GM13977 (cell line): ENCODE measurements at places on chromosomes 13 and 19.

GRCh38 chr19:32302778-32303177 lies 42.6 kb upstream of the ZNF507 start:
- no peak for DNase-seq

GRCh38 chr19:7533281-7533885 lies 2.1 kb upstream of the PNPLA6 start:
- DNase-seq, result no peak

GRCh38 chr13:97810152-97810551 lies 143.3 kb upstream of the IPO5 start:
- DNase-seq, result no peak

DNA sequence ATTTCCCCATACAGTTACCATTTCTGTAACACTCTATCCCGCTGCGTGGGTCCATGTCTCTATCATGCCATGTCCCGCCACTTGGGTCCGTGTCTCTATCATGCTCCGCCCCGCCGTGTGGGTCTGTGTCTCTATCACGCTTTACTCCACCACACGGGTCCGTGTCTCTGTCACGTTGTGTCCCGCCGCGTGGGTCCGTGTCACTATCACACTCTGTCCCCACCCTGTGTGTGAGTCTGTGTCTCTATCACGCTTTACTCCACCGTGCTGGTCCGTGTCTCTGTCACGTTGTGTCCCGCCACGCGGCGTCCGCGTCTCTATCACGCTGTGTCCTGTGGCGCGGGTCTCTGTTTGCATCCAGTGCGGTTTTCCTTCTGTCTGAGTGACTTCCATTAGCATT lies 11.6 kb downstream of the ADPRHL1 start:
- DNase-seq, result no peak

- DNase-seq, result peak; percentile 65
Measured at GRCh38 chr13:100673713-100674571, 653 bp downstream of the TMTC4 start.

- DNase-seq, result no peak
Measured at GRCh38 chr13:59979589-59979988, 184.1 kb downstream of the DIAPH3 start.

GRCh38 chr19:42313096-42313839 lies at the start of gene TMEM145:
Gene TMEM145 (plus strand): TSS chr19:42313309. CDS start chr19:42313377, 68 bp downstream.
- peak; percentile 78 for DNase-seq

DNA sequence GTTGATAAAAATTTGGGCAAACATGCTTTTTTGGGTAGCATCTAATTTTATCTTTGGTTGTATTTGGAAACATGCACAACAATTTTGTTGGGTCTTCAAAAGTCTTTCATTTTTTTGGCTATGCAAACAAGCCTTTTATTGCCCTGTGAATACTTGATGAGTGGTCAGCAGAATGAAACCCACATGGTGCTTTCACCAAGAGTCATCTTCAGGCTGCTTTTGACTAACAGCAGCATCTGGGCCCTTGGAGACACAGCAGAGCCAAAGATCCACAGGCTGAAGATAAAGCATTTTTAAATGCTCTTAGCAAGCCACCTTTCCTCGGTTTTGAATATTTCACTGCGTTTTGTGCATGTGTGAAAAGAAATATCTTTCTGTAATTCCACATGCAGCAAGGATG lies 154.9 kb downstream of the FGF9 start:
- DNase-seq, result no peak

DNA sequence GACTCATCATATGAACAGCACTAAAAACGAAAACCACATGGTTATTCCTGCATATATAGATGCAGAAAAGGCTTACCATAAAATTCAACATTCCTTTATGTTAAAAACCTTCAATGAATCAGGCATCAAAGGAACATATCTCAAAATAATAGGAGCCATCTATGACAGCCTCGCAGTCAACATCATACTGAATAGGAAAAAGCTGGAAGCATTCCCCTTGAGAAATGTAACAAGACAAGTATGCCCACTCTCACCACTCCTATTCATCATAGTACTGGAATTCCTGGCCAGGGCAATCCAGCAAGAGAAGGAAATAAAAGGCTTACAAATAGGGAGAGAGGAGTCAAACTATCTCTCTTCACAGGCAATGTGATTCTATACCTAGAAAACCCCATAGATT lies 179.6 kb upstream of the HTR2A start:
- DNase-seq, result no peak

- DNase-seq, result no peak
Measured at GRCh38 chr13:31159306-31159705, 2.4 kb downstream of the HSPH1 start.

GRCh38 chr19:3269916-3270671 lies 45.6 kb downstream of the CELF5 start:
- DNase-seq, result no peak

DNA sequence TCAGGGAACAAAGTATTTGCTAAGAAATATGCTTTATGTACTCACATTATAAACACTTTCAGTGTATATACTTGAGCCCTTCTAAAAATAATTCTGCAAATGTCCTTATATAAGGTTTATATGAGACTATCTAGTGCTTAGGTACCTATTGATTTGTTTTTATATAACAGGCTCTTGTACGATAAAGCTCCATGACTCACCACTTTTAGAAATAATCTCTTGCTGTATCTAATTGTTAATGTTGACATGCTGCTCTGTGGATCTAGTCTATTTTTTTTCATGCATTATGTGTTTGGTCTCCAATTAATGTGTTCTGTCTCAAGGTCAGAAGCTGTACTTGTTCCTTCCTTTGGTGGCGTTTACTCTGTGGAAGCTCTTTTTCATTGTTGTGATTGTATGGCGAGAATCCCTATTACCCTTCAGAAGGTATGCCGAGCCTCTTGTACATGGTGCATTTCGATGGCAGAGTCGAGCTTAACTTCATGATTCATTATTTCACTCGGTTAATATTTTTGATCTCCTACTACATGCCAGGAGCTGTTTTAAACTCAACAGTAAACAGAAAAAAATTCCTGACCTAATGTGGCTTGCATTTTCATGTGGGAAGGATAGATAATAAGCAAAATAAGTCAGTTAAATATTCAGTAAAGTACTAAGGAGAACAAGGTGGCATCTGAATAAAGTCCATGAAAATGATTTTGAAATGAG lies 361.6 kb downstream of the COG6 start:
- DNase-seq, result no peak

GRCh38 chr13:96381681-96382080 lies 291.8 kb downstream of the HS6ST3 start:
- no peak for DNase-seq

DNA sequence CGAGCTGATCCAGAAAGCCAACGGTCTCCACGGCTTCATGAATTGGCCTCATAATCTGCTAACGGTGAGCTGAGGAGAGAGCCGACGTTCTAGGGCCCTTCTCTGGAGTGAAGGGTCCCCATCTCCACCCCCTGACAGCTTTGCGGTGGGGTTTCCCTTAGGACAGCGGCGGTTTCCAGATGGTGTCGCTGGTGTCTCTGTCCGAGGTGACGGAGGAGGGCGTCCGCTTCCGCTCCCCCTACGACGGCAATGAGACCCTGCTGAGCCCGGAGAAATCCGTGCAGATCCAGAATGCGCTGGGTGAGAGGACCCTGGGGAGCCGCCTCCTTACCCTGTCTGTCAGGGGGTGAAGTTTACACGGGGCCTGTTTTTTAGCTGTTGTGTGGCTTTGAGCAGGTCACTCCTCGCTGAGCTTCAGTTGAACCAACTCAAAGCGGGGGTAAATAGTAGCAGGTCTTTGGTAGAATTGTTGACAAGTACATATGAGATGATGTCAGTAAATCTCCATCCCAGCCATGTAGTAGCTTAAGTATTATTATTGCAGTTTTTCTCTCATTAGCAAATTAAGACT lies 801 bp downstream of the QTRT1 start:
- DNase-seq, result peak; percentile 70

DNA sequence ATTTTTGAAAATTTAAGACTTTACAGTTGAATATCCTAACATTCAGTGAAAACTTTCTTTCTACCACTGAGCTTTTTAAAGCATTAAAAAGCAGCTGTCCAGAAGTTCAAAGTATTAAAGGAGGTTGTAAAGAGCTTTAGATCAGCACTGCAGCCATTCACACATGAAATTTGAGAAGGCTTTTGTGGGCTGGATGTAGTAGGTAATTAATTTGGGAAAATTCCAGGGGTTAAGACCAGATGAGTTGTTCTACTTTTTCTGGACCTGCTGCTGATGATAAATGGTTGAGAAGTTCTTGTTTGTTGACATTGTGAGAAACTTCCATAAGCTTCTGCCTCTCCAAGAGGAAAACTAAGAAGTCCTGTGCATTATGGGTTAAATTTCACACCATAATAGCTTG lies 1779.6 kb upstream of the PRR20A start:
- no peak for DNase-seq

GRCh38 chr19:54164369-54165068 lies 5.0 kb upstream of the LENG1 start:
- DNase-seq, result peak; percentile 44

GRCh38 chr13:31035185-31035965 lies 102.9 kb downstream of the TEX26 start:
- no peak for DNase-seq

- DNase-seq, result no peak
Measured at GRCh38 chr13:92136449-92137155, 738.2 kb downstream of the GPC5 start.

- DNase-seq, result no peak
Measured at GRCh38 chr19:15129856-15130585, 22.8 kb downstream of the SYDE1 start.

- no peak for DNase-seq
Measured at GRCh38 chr19:11408591-11408990, 10.5 kb downstream of the RGL3 start.

- DNase-seq, result peak; percentile 22
Measured at GRCh38 chr13:94312511-94313216, 166.8 kb downstream of the DCT start.

DNA sequence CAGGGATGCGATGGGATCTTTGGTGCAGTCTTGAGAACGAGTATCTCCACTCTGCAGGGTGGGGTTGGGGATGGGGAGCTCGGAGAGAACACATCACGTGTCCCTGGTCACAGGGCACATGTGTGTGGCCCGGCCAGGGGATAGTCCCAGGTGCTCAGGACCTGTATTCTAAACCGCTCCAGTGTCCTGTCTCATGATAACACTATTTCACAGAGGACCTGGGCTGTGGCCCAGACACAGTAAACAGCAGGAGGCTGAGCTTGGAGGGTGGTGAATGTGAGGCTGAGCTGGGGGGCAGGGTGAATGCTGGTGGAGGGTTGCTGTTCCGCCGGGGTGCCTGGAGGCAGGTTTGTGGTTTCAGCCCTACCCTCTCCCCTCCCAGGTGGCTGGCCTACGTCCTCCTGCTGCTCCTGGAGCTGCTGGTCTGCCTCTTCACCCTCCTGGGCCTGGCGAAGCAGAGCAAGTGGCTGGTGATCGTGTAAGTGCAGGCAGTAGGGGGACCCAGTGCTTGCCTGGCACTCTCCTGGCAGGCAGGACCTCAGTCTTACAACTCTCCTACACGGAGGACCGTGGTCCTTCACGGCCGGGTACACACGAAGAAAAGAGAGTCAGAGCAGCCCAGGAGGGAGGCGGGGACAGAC lies 11.1 kb downstream of the TTYH1 start:
- peak; percentile 19 for DNase-seq

- DNase-seq, result no peak
Measured at GRCh38 chr19:32234663-32235217, 110.7 kb upstream of the ZNF507 start.

DNA sequence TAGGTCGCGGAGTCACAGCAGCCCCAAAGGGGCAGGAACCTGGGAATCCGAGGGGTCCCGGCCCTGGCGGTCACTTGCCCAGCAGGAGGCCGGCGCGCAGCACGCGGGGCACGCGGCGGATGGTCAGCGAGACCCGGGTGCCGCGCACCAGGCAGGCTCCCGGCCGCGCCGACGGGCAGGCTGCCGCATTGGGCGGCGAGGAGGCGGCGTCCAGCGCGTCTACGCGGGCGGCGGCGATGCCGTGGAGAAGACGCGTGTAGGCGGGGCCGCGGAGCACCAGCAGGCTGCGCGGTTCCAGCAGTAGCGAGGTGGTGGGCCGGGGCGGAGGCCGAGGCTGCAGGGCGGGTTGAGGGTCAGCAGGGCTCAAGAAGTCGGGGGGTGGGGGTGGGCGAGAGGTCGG lies 607 bp upstream of the SYNE4 start:
- DNase-seq, result peak; percentile 82

GRCh38 chr13:110070511-110071120 lies 236.3 kb downstream of the COL4A1 start:
- no peak for DNase-seq

GRCh38 chr19:58578012-58578925 lies 5.1 kb upstream of the MZF1 start:
- peak; percentile 41 for DNase-seq

DNA sequence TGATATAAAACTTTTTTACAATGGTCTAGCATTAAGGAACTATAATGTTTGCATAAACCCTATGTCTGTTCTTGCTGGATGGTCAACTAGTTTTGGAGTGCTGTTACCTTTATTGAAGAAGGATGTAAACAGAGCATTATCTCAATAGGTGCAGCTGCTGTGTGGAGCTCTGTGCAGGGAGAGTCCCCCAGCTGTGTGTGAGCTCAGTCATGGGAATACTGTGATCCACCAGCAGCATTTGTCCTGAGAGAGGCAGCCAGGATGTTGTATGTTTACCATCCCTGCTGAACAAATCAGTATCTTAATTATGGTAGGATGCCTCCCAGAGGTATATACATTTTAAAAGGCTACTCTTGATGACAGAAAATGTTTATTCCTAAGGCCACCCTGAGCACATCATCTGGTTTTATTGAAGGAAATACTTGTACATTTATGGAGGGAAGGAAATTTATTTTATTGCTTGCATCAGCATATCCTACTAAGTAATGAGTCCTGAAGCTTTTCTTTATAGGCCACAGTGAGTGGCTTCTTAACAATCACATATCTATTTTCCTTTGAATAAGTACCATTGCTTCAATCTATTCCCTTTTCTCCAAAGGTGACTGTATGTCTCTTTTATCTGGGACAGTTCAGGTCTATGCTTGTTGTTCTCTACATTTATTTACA lies 11.7 kb downstream of the RAP2A start:
- no peak for DNase-seq

DNA sequence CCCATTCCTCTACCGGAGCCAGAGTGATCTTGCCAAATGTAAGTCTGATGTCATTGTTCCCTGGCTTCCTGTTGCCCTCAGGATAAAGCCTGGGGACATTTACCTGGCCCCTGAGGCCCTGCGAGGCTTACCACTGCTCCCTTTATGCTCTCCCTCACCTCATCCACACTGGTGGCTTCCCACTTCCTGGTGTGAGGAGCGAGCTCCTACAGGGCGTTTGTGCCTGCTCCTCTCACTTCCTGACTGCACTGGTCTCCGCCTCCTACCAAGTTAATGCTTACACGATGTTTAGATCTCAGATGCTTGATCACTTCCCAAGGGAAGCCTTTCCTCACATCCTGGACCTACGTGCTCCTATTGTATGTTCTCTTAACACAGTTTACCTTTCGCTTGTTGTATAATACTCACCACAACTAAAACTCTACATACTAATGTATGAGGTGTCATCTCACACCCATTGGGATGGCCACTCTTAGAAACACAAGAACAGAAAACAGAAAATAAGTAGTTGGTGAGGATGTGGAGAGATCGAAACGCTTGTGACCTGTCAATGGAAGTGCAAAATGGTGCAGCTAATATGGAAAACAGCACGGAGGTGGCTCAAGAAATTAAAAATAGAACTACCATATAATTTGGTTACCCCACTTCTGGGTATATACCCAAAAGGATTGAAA lies 177.6 kb downstream of the SHISA2 start:
- DNase-seq, result no peak
